Progenitor cell of endocrine pancreas (in vitro differentiated cells): ENCODE measurements at places on chromosomes 7 and 10. TPM values are rescaled to one million over a fixed set of nuclear protein-coding genes. Genes with fewer than 3 reads are reported as not detected.

GRCh38 chr10:25017154-25017590 lies 760 bp downstream of the THNSL1 start:
- no peak for DNase-seq

DNA sequence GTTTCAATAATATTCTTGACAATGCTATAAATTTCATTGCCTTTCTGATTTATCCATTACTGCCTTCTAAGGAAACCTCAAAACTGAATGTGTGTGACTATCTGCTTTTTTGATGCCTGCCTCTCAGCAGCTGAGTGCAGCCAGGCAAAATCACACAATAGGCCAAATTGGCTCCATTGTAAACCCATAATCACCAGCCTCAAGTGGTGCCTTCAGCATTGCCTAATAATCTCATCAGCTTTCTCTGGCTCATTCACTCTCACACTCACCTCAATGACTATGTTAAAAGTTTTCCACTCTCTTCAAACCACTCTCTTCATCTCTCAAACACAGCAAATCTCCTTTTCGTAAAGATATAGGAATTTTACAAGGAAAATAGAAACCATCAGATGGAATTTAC lies 182.5 kb upstream of the COL1A2 start:
- DNase-seq, result no peak

- DNase-seq, result peak; percentile 22
Observed at GRCh38 chr7:7969306-7970236, 975 bp downstream of the GLCCI1 start.

- no peak for DNase-seq
Observed at GRCh38 chr10:60388116-60388625, 1.5 kb downstream of the ANK3 start.

- no peak for DNase-seq
Observed at GRCh38 chr10:36555036-36555435, 570.4 kb upstream of the ANKRD30A start.

- no peak for DNase-seq
Observed at GRCh38 chr7:33554576-33554975, 350.8 kb upstream of the BMPER start.

- no peak for DNase-seq
Observed at GRCh38 chr7:87784424-87784823, 91.7 kb downstream of the SLC25A40 start.

GRCh38 chr10:130696870-130697269 lies 560.7 kb downstream of the GLRX3 start:
- DNase-seq, result no peak

GRCh38 chr10:118729641-118730258 lies 25.0 kb downstream of the CACUL1 start:
- DNase-seq, result no peak

- no peak for DNase-seq
Observed at GRCh38 chr10:11475831-11476434, 135.5 kb downstream of the USP6NL start.

- DNase-seq, result no peak
Observed at GRCh38 chr7:39971924-39972323, 21.9 kb downstream of the CDK13 start.

GRCh38 chr10:72981882-72982529 lies 27.4 kb upstream of the PLA2G12B start:
- no peak for DNase-seq

DNA sequence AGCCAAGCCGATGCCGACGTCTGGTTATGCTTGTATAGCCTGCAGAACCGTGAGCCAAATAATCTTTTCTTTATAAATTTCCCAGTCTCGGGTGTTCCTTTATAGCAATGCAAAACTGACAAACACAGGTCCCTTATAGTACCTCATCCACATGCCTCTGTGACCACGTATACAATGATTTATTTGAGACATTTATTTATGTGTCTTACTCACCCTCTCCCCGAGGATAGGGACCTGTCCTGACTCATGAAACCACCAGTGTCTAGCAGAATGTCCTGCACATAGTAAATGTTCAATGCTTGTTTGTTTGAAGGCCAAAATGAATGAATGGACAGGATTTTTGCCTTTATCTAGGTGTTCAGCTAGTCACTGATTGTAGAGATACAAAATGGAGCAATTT lies 147.9 kb upstream of the FZD8 start:
- no peak for DNase-seq

GRCh38 chr7:118082506-118082905 lies 101.5 kb upstream of the LSM8 start:
- no peak for DNase-seq

DNA sequence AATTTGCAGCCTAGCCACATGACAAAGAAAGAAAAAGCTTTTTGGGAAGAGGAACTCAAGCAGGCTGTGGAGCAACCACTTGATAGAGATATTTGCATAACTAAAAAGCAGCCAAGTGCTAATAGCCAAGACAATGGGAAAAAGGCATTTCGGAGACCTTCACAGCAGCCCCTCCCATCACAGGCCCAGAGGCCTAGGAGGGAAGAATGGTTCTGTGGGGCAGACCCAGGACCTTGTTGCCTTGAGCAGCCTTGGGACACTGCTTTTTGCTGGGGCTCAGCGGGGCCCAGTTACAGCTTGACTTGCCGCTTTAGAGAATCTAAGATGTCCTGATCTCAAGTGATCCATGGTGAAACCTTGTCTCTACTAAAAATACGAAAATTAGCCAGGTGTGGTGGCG lies 38.5 kb downstream of the FAM149B1 start:
- DNase-seq, result no peak

The OR6V1 gene
- total RNA-seq, result not detected in 2 replicates

The VKORC1L1 gene
- total RNA-seq, result 25.0 and 28.9 TPM in 2 replicates

The GIMAP4 gene
- not detected in 2 replicates for total RNA-seq

The HKDC1 gene
- total RNA-seq, result 4.1 and 6.2 TPM in 2 replicates

The ELOVL3 gene
- not detected in 2 replicates for total RNA-seq

The CPA4 gene
- 4.9 and 5.1 TPM in 2 replicates for total RNA-seq
